ENCODE measurements at places on chromosomes 7 and 10.

DNA sequence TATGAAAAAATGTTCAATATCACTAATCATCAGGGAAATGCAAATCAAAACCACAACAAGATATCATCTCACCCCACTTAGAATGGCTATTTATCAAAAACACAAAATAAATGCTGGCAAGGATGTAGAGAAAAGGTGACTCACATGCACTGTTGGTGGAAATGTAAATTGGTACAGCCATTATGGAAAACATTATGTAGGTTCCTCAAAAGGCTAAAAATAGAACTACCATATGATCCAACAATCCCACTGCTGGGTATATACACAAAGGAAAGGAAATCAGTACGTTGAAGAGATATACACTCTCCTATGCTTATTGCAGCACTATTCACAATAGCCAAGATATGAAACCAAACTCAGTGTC lies 50.2 kb downstream of the CDK1 start:
- no peak for DNase-seq

- DNase-seq, result no peak
Observed at GRCh38 chr7:47873762-47874161, 74.5 kb downstream of the PKD1L1 start.

DNA sequence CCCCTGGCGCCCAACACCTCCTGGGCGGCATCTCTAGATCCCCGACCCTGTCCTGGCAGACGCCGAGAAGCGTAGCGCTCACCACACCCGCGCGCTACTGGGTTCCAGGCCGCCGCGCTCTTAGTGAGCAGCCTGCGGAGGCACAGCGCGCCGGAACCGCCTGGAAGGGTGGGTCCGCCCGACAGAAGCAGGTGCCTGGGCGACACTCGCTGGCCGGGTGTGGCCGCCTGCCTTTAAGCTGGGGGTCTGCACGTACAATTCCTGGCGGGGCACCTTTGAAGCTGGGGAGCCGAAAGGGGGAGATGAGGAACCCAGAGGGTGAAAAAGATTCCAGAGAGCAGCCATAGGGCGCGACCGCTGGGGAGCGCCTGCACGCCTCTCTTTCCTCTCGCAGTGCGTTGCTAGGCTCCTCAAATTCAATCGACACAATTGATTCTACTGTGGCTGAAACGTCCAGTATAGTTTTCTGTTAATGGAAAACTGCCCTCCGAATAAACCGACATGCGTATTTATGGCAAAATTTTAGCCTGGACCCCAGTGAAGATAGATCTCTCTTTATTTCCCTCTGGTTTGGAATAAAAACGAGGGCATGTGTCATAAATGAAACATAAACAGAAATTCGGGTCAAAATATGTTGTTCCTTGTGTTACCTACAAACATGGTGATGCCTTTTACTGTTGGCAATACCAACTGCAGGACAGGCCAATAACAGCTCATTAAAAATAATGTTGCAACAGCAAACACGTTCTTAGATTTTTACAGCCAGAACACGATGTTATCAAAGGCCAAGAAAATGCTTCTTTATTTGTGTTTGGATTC lies 4.6 kb downstream of the HMX3 start:
- DNase-seq, result no peak

DNA sequence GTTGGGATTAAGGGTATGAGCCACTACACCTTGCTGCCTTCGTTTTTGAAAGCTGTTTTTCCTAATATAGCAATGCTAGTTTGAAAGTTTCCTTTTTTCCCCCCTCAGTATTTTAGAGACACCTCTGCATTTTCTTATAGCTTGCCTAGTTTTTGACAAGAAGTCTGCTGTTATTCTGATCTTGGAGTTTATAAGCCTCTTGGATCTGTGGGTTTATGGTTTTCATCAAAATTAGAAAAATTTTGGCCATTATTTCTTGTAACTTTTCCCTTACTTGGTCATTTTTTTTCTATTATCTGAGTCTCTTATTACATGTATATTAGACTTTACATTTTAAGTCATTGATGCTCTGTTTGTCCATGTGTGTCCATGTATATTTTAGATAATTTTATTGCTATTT lies 57.2 kb downstream of the SHOC2 start:
- DNase-seq, result no peak

- no peak for DNase-seq
Observed at GRCh38 chr7:139075871-139076686, 33.4 kb downstream of the ZC3HAV1 start.

GRCh38 chr10:100890673-100891317 lies 22.0 kb upstream of the SLF2 start:
- no peak for DNase-seq

DNA sequence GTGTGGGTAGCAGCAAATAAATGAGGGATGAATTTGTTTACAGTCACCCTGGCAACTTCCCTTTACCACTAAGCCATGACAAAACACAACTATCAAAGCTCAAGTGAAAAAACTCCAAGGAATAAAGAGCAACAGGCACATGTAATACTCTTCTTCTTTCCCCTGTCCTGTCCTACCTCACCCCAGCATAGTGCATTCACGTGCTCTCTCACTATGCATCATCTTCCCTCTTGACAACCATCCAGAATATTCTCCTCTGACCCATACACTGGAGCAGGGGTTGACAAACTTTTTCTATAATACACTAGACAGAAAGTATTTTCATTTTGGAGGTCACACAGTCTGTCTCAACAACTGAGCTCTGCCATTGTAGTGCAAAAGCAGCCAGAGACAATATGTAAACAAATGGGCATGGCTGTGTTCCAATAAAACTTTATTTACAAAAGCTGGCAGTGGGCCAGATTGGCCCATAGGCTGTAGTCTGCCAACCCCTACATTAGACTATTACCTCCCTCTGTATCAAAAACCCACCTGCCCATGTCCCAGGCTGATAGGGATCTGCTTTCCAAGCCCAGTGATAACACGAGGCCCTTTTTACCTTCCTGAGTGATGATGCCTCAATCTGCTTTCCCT lies 354.5 kb downstream of the FGFR2 start:
- DNase-seq, result no peak

GRCh38 chr7:41630741-41631140 lies 72.1 kb downstream of the INHBA start:
- DNase-seq, result no peak

DNA sequence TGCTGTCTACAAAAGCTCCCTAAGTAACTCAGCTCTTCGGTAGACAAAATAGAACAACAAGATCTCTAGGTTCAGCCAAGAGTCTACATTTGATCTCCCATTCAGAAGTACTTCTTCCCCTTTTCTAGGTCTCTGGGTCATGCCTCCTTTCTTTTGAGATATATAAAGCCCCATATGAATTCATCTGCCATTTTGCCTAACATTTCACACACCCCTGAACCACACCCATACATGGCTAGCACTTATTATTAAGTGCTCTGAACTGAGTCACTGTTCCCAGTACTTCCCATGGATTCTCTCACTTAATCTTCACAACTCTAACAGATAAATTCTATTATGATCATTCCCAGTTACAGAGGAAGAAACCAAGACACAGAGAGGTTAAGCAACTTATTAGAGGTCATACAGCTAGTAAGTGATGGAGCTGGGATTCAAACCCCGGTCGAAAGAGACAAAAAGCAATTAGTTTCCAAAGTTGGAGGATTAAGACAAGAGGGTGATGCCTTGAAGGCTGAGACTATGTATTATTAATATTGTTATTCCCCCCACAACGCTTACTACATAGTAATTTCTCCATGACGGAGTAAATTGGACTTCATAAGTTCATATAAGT lies 17.3 kb downstream of the MYOF start:
- no peak for DNase-seq

Measured in NCI-H187 (cell line).